ENCODE measurements at places on chromosomes 7 and 10. TPM values are rescaled to one million over a fixed set of nuclear protein-coding genes. Genes with fewer than 3 reads are reported as not detected.

DNA sequence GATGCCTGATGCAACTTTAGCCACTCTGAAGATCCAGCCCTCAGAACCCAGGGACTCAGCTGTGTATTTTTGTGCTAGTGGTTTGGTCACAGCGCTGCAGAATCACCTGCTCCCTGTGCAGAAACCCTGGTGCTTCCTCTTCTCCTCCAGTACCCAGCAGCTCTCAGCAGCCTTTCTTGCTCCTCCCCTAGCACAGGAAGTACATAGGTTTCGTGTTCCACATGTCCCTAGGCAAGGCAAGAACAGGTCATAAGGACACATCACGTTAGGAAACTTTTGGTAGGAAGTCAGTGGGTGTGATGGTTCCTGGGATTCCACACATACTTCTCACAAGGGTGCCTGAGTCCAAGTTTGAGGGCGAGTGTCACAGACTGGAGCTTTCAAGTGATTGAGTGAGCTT, 167.9 kb upstream of the PRSS1 start:
- no peak overlapping the region for H3K4me3 ChIP-seq
- H3K36me3 ChIP-seq = no peaks in the 10 kb centered on the region
- no peaks in the 10 kb centered on the region for H3K27me3 ChIP-seq

GRCh38 chr10:79579361-79579760, 19.2 kb upstream of the SFTPA2 start:
- DNase-seq = no peak
- H3K27me3 ChIP-seq = no peaks in the 10 kb centered on the region
- no peak overlapping the region for H3K4me3 ChIP-seq
- H3K4me1 ChIP-seq = no peaks in the 10 kb centered on the region
- no peaks in the 10 kb centered on the region for H3K36me3 ChIP-seq
- no peak overlapping the region for H3K27ac ChIP-seq

- H3K4me1 ChIP-seq = no peaks in the 10 kb centered on the region
- no peak for DNase-seq
- no peaks in the 10 kb centered on the region for H3K27me3 ChIP-seq
- no peak overlapping the region for H3K4me3 ChIP-seq
- no peak overlapping the region for H3K27ac ChIP-seq
These were observed 152.4 kb upstream of the HPS1 start for GRCh38 chr10:98599032-98599610.

GRCh38 chr10:4240608-4241197, 455.7 kb upstream of the KLF6 start:
- no peak for DNase-seq
- no peaks in the 10 kb centered on the region for H3K4me1 ChIP-seq
- H3K27me3 ChIP-seq = no peaks in the 10 kb centered on the region
- peak overlapping the region; percentile 89 for H3K27ac ChIP-seq
- H3K4me3 ChIP-seq = no peak overlapping the region

DNA sequence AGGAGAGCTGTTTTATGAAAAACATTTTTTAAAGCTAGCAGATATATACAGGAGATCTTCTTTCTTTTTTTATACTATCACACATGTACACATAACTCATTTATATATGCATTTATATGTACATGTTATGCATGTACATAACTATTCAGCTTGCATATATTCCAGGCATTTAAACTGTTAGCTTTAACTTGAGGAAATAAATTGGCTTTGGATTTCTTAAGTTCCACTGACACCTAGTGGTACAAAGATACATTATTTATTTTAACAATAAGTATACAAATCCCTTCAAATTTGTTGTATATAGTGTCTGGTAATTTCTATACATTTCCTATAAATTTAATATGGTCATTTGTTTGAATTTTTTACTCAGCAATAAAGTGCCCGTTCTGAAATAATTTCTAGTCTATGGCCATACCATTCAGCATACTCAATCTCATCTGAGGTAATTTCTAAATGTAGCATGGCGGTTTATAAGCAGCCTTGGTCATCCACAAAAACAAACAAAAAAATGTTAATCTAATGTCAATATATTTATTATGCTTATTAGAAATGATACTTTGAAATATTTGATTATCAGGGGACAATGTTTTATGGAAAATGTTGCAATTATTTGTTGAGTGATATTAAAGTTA, 11.6 kb downstream of the ZDHHC6 start:
- no peak overlapping the region for H3K4me3 ChIP-seq
- H3K36me3 ChIP-seq = no peaks in the 10 kb centered on the region
- no peak overlapping the region for H3K27ac ChIP-seq

NEUROD6 gene
- total RNA-seq = not detected

Data from breast epithelium (tissue), 4 donors.